T47D (cell line): ENCODE measurements at places on chromosomes 12 and 14.

GRCh38 chr12:122471324-122472226 is 29.2 kb downstream of the ZCCHC8 start:
- DNase-seq = no peak

DNA sequence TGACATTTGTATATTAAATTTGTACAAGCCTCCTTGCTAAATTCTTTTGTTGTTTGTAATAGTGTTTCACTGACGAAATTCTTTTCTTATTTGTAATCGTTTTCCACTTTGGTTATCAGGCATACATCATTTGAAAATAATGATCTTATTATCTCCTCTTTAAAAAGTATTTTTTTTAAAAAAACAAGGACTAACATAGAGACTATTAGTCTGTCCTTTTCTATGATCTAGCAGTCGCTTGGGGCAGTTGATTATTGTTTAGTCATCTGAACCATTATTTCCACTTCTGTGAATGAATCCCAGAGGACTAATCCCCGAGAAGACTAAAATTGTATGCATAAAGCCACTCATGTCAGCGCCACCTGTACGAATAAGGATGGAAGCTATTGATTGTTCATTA is 11.5 kb downstream of the ADGRD1 start:
- no peak for DNase-seq

- peak; percentile 76 for DNase-seq
Observed at GRCh38 chr14:35406506-35407305, 2.2 kb upstream of the NFKBIA start.

- no peak for DNase-seq
Observed at GRCh38 chr14:56964895-56965294, 154.6 kb upstream of the OTX2 start.

GRCh38 chr12:15963271-15963670 is 52.1 kb downstream of the DERA start:
- no peak for DNase-seq

DNA sequence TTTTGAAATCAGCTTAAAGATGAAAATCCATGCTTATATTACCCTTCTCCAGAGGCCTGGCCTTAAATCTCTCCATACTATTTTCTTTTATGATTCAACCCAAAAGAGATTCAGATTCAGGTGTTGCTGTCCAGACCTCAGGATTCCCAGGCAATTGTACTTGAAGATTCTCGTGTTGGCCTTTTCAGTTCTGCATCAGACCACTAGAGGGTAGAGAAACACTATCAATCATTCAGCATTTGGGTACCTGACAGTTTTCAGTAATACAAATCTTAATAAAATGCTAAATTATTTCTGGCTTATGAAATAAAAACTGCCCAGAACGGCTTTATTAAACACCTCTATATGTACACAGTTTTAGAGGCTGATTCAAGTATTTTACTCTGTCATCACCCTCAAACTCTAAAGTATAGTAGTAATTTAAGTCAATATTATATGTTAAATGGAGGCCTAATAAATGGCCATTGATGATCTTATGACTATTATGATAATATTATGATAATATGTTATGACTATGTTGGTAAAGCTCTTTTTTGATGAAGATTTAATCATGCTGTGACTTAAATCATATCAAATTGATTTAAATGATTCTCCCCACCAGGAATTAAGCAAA is 301.1 kb downstream of the DUSP6 start:
- peak; percentile 45 for DNase-seq

- no peak for DNase-seq
Observed at GRCh38 chr12:114266536-114266935, 139.4 kb downstream of the TBX5 start.

DNA sequence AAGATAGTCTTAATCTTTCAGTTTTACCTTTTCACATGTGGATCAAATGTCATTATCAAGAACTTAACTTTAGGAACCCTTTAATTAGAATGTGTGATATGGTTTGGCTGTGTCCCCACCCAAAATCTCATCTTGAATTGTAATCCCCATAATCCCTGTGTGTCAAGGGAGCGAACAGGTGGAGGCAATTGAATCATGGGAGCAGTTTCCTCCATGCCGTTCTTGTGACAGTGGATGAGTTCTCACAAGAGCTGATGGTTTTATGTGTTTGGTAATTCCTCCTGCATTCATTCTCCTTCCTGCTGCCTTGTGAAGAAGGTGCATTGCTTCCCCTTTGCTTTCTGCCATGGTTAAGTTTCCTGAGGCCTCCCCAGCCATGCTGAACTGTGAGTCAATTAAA is 160.6 kb downstream of the MON2 start:
- no peak for DNase-seq

DNA sequence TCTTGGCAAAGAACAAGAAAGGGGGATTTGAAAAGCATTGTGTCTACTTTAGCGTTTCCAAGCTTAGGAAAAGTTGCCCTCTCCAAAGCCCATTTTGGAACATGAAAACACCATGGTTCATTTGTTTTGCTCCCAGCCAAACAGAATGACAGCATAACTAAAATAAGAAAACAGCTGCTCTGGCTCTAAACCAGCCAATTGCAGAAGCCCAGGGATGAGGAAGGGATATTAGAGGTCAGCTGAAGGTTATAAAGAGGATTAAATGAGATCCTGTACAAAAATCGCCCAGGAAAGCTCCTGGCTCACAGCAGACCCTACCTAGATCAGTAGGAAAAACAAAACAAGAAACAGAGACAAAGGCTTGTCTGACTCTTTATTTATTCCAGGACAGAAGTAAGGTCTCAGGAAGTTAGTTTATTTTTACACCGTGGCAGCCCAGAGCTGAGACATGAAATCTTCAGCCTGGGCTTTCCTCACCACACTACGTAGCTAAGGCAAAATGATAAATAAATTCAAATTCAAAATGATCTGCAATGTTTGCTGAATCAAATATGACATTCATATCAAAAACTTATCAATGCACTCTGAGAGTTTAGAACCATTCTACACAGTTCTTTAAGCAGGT is 25.9 kb downstream of the SPX start:
- DNase-seq = no peak

- no peak for DNase-seq
Observed at GRCh38 chr12:6384499-6385436, 806 bp downstream of the LTBR start.

DNA sequence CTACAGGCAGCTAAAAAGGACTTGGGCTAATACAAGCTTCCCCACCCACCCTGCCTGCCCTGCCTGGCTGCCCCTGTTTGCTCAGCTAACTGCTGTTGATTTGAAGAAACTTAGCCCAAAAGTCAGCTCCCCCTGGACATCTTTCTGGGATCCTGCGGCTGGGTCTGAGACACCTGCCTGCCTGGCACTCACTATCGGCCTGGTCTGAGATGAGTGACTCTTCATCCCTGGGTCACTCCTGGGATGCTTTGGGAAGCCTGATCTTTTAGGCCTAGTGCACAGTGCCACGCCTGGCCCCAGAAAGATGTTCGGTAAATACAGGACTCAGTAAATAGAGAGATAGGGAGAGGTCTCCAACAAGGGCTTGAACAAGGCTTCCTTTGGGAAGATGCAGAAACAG is 211.3 kb upstream of the DIO3 start:
- DNase-seq = no peak

- no peak for DNase-seq
Observed at GRCh38 chr12:16435875-16436554, 88.6 kb downstream of the MGST1 start.

GRCh38 chr14:60092526-60092920 is 800 bp downstream of the PCNX4 start:
- peak; percentile 23 for DNase-seq

DNA sequence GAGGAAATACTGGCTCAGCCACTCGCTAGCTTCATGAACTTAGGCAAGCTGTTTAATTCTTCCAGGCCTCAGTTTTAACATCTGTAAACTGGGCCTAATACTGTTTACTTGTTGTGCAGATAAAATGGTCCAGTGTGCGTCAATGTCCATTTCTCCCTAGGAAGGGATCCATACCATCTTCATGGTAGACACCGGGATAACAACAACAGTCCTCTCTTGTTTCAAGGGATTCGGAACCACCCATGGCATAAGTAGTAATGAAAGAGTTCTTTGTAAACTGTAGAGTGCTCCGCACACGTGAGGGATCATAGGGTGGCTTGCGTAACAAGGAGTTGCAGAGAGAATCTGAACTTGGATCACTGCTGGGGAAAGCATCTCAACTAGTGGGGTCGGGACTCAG is 17.3 kb upstream of the CHGA start:
- no peak for DNase-seq

GRCh38 chr12:89386138-89386537 is 33.8 kb upstream of the DUSP6 start:
- DNase-seq = no peak

DNA sequence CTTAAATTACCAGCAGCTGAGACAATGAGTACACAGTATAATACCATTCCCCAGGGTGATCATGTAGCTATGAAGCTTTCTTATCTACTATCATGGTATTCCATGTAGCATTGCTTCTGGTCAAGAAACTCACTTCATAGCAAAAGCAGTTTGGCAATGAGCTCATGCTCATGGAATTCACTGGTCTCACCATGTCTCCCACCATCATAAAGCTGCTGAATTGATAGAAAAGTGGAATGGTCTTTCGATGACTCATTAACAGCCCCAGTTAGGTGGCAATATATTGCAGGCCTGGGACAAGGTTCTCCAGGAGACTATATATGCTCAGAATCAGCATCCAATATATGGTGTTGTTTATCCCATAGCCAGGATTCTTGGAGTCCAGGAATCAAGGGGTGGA is 553.7 kb downstream of the FOXG1 start:
- no peak for DNase-seq

DNA sequence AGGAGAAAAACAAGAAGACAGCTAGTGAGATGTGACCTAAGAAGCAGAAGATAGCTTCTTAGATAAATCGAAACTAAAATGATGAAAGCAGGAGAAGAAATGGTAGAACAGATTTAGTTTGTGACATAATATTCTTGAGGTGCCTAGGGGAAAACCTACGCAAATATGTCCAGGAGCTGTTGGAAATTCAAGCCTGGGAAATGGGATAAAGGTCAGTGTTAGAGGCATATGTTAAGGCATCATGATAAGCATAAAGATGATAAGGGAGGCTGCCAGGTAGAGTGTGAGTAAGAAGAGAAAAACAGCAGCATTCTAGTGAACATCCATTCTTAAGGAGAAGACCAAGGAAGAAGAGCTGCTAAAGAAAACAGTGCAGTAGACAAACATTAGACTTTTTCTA is 109.6 kb upstream of the LGR5 start:
- DNase-seq = no peak

DNA sequence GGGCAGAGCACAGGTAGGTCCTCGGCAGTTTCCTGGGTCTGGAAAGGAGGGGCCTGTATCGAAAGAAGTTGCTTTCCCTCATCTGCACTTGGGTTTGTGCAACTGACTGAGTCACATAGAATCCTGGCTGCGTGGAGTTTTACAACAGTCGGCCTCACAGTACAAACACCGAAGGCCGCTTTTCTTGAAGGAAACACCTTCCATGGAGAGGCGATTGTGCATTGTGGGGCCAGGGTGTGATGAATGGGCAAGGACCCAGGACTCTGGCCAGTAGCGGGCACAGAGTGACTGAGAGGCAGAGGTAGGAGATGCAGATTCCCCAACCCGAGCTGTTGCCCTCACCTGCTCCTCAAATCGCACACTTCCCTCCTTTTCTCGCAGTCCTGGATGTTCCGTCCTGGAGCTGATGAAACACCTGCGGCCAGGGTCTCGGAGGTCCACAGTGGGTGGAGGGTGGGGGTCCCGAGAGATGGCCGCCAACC is 7.7 kb downstream of the CCND2 start:
- no peak for DNase-seq

- no peak for DNase-seq
Observed at GRCh38 chr12:91127306-91127705, 16.0 kb upstream of the LUM start.

GRCh38 chr12:103369929-103370328 is 125.8 kb downstream of the C12orf42 start:
- no peak for DNase-seq

GRCh38 chr14:94673781-94674231 is 61.6 kb downstream of the SERPINA3 start:
- DNase-seq = no peak

DNA sequence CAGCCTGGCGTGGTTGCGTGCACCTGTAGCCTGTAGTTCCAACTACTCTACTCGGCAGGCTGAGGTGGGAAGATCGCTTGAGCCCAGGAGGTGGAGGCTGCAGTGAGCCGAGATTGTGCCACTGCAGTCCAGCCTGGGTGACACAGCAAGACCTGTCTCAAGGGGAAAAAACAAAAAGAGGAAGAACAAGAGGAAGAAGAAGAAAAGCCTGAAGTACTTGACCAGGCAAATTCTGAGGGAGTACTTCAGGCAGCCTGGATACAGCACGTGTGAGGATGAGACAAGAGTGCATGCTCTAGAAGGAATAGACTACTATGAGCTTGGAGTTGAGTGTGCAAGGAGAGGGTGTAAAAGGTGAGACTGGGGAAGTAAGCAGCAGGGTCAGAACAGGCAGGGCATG is 1.8 kb downstream of the GDF3 start:
- no peak for DNase-seq

DNA sequence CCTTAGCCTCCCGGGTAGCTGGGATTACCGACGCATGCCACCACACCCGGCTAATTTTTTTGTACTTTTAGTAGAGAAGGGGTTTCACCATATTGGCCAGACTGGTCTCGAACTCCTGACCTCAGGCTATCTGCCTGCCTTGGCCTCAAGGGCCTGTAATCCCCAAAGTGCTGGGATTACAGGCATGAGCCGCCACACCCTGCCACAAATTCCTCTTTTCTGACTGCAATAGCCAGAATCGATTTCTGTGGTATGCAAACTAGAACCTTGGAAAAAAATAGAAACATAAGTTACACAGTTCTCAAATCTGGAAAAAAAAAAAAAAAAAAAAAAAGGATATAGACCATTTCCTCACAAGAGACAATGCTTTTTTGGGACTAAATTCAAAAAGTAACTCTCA is 184.6 kb upstream of the EGLN3 start:
- DNase-seq = no peak

DNA sequence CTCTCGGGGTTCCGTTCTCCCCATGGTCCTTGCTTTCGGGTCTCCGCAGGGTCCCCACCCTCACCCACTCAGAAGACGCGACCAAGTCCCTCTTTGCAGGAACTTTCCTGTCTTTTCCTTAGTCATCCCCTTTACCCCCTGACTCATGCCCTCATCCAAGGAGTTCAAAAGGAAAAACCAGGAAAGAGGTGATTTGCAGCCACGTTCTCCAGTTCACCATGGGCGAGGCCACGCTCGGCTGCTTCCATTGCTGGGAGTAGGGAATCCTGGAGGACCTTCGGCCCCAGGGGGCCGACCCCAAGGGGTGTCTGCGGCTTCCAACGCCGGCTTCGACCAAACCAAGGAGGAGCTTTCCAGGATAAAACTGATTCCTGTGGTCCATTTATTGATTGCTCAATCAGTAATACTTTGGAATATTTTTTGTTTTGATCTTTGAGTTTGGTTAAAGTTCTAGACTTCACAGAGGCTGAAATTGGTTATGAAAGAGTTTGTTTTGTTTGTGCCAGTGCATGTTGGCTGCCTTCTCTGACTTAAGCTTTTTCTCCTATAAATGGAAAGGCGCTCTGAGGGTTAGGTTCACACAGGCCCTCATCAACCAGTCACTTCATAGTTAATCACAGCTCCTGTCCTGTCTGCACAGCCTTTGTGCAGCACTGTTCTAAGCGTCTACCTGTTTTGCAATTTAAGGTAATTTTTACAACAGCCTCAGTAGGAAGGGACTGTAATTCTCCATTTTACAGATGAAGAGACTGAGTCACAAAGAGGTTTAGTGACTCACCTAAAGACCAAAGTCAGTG is 827 bp downstream of the ALDH2 start:
- DNase-seq = no peak

- no peak for DNase-seq
Observed at GRCh38 chr12:24838531-24838950, 110.4 kb downstream of the BCAT1 start.
